Fibroblast of lung (primary cell): ENCODE measurements at places on chromosomes 12 and 14.

- DNase-seq = no peak
Measured at GRCh38 chr12:41619705-41620104, 431.6 kb downstream of the PDZRN4 start.

DNA sequence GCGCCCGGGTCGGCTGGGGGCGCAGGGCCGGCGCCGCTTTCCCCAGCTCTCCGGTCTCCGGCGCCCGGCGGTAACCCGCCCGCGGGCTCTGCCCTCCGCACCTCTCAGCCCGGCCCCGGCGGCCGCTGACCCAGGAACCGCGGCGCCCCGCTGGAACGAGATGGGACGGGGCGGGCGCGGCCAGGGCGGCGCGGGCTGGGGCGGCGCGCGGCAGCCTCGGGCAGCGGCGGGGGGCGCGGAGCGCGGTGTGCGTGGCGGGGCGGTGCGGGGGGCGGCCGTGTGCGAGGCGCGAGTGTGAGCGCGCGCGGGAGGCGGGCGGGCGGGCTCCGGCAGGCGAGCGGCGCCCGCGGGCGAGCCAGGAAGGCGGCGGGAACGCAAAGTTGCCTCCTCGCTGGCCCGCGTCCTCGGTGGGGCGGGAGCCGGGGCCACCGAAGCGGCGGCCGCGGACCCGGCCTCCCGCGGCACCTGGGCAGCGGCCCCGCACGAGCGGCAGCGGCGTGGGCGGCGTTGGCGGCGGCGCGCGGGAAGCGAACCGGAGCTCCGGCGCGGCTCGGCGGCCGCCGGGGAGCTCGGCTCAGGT, 671 bp upstream of the DIO3 start:
- DNase-seq = no peak

DNA sequence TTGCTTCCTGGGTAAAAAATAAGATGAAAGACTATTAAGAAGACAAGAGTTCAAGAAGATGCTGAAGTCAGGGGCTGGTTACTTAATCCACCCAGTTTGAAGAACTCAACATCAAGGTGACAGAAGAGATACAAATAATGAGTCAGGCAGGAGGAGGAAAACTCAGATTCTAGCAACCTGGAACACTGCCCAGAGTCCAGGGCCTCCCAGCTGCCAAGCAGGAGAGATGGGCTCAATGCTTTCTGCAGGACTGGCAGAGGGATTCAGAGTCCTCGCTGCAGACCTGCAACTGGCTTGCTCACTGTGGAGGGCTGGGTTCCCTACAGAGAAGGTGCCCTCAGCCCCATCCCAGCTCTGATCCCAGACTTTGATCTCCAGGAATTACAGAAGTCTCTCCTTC, 28.6 kb upstream of the CEBPE start:
- DNase-seq = peak; percentile 49

DNA sequence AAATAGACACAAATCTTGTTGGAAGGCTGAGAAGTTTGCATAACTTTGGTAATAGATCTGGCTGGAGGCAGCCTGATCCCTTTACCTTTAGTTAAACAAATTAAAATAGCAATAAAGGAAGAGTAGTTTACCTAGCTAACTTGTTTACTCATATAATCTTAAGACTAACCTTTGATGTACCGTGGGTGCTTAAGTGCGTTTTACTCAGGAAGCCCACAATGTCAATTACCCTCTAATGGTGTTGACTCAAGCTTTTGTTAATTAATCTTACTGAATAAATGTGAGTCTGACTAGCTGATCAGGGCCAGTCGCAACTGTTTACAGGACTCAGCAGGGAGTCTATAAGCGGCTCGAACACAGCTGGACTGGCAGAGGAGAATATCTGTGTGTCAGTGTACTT, 51.5 kb downstream of the FAR2 start:
- DNase-seq = no peak

DNA sequence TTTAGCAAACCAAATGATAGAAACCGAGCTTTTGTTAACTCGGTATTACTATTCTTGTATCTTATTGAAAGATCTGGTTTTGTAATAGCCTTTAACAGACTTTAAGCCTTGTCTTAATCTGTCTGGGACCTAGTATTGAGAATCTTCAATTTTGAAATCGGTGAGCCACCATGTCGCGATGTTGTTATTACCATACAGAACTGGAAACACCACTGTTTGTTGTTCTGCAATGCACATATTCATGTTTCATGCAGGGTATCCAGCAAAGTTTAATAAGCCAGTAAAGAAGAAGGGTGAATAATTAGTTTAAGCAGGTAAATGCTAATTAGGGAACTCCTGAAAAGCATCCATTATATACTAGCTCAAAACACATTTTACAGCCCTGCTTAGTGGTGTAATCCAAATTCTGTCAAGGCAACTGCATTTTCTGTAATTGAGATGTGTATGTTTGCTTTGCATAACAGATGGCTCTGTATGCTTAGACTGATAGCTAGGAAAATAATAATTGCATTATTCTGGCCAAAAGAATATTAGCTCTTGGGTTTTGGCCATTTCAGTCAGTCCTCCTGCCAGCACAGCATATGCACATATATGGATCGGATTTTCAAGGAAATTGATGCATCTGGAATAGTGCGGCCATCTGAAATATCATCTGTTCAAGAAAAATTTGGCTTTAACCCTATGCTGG, 389.2 kb downstream of the EGLN3 start:
- DNase-seq = no peak

DNA sequence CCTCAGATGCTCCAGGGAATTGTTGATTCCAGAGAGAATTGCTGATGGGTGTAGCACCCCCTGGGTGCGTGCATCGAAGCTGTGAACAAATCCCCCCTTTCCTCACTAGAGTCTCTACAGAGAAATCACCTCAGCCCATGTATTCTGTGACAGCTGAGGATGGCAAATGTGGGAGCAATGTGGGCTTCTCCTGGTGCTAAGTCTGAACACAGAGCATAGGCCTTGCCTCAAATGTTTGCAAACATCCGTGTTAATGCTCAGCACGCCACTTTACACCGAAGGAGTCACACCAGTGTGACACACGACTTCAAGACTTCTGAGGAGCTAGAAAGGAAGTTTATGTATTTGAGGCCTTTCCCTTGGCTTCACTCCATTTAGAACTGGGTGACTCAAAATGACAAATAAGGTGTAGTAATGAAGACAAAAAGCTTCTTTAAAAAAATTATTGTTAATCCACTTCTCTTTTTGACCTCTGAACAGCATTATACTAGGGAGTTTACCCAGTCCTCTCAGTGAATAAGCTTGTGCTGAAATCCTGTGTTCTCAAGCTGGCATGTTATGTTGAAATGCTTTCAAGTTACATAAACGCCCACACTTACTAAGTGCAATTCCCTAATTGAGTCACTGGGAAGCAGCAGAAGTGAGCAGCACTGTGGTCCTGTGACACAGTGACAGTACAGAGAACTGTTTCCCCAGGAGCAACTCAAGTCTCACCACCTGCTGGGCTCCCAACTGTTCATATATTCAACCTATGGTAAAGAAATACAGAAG, 92.9 kb downstream of the FAR2 start:
- peak; percentile 90 for DNase-seq
